ENCODE measurements at places on chromosomes 5 and 9. TPM values are rescaled to one million over a fixed set of nuclear protein-coding genes. Genes with fewer than 3 reads are reported as not detected.

- no peak for DNase-seq
These were observed 27.9 kb downstream of the FOXD1 start for GRCh38 chr5:73420666-73421065.

C9orf152 gene
- total RNA-seq = not detected

DNA sequence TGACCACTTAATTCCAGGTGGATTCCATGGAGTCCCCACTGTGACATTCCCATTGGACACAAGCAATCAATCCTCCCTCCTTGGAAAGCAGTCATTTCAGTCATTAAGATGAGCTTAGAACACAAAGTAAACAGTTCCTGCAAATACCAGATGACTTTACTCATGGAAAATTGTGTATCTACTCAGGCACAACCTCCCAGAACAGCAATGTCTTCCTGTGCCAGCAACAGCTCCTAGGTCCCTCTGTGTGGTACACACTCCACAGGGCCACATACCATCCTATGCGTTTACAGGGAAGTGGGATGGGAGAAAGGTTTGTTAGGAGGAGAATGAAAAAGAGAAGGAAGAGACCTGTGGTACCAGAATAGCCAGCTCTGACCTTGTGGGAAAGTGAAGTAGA is 53.7 kb downstream of the MTMR12 start:
- DNase-seq = no peak

NUTM2F gene
- total RNA-seq = not detected

DNA sequence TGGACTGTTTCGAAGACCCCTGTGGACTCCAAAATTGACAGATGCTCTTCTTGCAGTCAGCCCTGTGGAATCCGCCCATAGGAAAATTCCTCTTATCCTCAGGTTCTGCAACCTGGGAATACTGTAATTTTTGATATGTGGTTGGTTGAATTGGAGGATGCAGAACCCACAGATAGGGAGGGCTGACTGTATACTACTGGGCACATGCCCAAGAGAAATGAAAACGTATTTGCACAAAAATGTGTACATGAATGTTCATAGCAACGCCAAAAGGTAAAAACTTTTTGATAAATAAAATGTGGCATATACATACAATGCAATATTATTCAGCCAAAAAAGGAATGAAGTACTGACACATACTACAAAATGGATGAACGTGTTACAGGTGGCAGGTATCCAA is 1.9 kb upstream of the SNAPC3 start:
- DNase-seq = no peak

SOX30 gene
- 0.13 TPM for total RNA-seq

- no peak for DNase-seq
These were observed 37.2 kb upstream of the CEP72 start for GRCh38 chr5:574906-575305.

- DNase-seq = no peak
These were observed 8.2 kb downstream of the GALNT10 start for GRCh38 chr5:154198611-154199230.

TAF11L10 gene
- not detected for total RNA-seq

DNA sequence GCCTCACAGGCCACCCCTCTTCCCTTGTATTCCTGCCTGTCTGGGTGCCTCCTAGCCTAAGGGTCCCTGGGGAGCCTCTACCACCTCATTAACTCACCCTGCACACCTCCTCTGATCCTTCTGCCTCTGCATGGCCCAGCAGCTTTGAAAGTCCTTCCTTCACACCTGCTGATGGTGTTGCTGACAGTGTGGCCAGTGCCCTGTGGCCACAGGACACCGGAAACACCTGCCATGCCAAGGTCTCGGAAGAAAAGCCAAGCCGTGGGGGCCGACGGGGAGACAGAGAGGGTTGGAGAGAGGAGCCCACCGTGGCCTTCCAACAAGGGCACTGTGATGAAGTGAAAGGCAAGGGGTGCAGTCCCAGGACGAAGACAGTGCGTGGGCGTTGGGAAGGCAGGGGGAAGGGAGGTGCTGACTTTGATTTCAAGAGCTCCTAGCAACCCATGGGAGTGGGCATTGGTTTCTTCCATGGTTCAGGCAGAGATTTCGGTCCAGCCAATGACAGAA is 4.1 kb downstream of the BTNL9 start:
- DNase-seq = no peak

GPR151 gene
- total RNA-seq = not detected

POLK gene
- total RNA-seq = 63.8 TPM

KCNN2 gene
- total RNA-seq = 0.71 TPM

- DNase-seq = no peak
These were observed 40.0 kb upstream of the MYO10 start for GRCh38 chr5:16975950-16976624.

- no peak for DNase-seq
These were observed 161.4 kb downstream of the GIN1 start for GRCh38 chr5:102958481-102959011.

FUT7 gene
- 0.18 TPM for total RNA-seq

GRCh38 chr5:27316271-27316650 is 277.9 kb upstream of the CDH9 start:
- no peak for DNase-seq

GRCh38 chr5:95910521-95910920 is 51.1 kb downstream of the ELL2 start:
- no peak for DNase-seq

GRCh38 chr5:143196601-143197259 is 206.8 kb downstream of the NR3C1 start:
- DNase-seq = no peak

DNA sequence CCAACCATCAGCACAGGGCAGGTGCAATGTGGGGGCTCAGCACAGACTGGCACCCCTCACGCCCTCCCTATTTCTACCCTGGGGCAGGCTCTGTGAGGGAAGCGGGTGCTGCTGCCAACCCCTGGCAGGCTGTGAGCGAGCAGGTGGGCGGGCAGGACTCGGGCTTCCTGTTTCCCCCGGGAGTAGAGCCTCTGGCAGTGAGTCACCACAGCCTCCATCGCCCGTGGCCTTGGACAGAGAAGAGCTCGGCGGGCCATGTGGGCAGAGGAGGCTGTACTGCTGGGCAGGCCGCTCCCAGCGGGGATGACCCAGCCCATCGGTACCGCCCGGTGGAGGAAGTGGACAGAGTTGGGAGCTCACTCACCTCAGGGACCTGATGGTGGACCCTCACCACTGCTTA is 16.6 kb downstream of the KCNT1 start:
- DNase-seq = no peak

DNA sequence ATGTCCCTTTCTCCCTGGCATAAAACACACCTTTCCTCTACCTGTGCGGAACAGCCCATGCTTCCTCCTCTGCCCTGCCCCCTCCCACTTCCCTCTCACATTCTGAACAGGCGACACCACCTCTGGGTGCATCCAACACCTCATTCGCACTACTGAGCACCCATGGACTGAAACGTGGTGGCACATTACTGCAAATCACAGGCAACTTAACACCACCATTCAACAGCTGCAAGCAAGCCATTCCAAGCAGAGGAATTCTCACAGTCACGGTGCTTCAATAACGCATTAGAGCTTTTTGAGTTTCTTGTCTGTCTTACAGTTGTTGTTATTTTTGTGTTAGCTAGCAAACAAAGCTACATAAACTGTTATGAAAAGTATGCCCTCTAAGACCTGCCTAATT is 298.2 kb upstream of the TAS2R1 start:
- DNase-seq = no peak

- DNase-seq = no peak
These were observed 87.9 kb downstream of the SLC1A3 start for GRCh38 chr5:36694351-36694750.

- DNase-seq = no peak
These were observed 2.5 kb upstream of the NEK6 start for GRCh38 chr9:124255222-124255621.

BAAT gene
- total RNA-seq = not detected

DNA sequence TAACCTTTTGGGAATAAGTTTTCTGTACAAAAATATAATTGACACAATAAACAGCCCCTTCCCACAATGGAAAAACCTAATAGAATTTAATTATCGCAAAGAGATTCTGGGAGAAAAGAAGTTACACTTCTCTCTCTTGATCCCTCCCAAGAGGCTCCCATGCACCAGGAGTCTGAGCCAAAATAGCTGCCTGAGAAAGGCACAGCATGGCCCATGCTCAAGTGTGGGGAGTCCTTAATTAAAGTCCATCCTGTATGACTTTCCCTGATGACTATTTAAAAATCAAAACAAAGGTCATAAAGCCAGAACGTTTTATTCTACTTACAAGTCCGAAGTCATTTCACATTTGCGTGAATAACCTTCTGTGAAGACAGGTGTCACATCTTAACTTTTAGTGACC is 155.1 kb downstream of the SPOCK1 start:
- DNase-seq = no peak

GRCh38 chr9:123000371-123001068 is 32.9 kb upstream of the GPR21 start:
- DNase-seq = no peak

DNA sequence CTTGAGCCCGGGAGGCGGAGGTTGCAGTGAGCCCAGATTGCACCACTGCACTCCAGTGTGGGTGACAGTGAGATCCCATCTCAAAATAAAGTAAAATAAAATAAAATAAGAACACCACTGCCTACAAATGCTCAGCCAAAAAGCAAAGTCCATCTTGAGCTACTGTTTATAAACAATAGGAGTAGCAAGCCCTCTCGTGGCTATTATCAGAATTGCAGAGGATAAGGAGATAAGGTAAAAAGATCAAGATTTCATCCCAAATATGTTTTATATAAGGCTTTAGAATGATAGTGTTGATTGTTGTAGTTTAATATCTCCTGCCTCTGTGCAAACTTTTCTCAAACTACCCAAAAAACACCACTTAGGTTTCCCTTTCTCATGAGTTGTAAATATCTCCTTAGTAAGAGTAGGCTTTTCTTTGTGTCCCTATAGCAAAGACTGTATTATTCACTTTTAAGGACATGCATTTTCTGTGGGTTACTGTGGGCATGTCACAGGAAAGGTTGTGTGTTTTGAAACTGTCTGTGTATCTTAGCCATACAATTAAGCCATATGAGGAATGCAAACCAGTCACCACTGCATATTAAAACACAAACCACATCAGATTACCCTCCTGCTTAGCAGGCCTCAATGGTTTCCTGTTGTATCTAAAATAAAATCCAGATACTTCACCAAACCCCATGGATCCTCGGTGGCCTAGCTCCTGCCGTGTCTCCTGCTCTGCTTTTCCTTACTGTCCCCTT is 31.8 kb upstream of the CKS2 start:
- DNase-seq = no peak

GRCh38 chr5:156971848-156972525 is 9.0 kb upstream of the TIMD4 start:
- DNase-seq = no peak

GRCh38 chr5:37212096-37212495 is 37.1 kb downstream of the CPLANE1 start:
- no peak for DNase-seq

DNA sequence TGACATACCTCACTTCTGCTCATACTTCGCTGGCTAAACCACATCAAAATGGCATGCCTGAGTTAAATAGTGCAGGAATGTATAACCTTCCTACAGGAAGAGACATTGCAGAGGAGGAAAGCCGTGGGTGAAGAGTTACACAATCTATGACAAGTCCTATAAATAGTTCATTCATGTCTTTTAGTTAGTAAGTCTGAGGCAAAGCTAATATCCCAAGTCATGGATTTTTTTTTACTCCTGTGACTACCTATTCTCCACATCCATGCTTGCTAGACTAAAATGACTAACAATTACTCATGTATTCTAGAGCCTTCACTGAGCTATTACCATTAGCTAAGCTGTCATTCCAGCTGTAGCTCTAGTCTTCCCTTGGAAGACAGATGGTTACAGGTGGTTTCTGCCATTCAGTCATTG is 391.3 kb downstream of the NR2F1-AS1 start:
- DNase-seq = no peak

NINJ1 gene
- total RNA-seq = 53.5 TPM

GRCh38 chr5:157108976-157109375 is at the start of gene HAVCR2:
TSS of gene HAVCR2 (minus strand) at chr5:157109044. CDS start at chr5:157108983, 61 bp downstream.
- DNase-seq = no peak

PRDM9 gene
- not detected for total RNA-seq
